ENCODE measurements at places on chromosomes 4 and X.

- no peak for DNase-seq
Observed at GRCh38 chr4:42543762-42544161, 113.1 kb downstream of the ATP8A1 start.

DNA sequence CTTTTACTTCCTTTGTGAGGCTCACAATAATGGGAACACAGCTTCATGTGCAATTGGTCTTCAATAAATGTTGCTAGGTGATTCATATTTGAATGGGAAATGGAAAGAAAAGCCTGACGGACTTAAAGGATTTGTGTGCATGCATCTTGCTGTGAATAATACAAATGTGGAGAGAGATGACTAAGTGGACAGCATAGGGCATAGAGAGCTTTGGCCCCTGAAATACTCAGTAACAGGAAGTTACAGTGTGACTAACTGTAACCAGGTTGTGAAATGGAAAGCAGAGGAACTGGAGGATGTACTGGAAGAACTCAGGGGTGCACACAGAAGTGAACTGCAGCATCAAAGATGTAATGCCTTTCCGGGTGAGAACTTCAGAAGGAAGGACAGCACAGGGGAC is 206.7 kb downstream of the MGST2 start:
- DNase-seq, result no peak

DNA sequence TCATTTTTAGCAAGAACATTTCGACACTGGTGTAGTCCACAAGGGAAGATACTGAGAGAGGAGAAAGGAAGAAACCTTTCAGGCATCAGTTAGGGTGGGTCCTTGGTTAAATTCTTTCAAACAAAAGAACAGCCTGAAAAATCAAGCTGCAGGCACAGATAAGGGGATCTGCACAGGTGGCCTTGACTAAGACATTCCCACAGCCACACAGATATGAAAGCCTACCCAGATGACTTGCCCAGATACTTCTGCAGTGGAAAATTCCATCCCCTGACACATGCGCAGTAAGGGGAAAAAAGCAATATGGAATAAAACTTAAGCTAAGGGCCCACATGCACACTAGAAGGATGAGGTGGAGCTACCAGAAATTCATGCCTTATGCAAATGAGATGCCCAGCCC is 8.9 kb upstream of the TMEM165 start:
- no peak for DNase-seq

DNA sequence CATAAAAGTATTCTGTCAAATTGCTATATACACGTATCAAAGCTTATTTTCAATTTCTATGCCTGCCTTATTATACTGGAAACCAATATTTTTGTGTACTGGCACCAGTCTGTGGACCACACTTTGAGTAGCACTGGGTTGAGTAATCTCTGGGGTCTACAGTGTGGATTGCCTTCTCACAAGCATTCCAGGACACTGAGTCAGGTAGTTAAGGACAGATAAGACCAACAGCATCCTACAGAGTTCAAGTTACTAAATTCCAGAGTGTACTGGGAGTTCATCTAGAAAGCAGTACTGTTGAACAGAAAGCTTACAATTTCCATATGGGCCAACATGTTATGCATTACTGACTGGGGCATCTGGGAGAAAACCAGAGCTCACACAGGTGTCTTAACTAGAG is 61.8 kb downstream of the VMA21 start:
- DNase-seq, result no peak

DNA sequence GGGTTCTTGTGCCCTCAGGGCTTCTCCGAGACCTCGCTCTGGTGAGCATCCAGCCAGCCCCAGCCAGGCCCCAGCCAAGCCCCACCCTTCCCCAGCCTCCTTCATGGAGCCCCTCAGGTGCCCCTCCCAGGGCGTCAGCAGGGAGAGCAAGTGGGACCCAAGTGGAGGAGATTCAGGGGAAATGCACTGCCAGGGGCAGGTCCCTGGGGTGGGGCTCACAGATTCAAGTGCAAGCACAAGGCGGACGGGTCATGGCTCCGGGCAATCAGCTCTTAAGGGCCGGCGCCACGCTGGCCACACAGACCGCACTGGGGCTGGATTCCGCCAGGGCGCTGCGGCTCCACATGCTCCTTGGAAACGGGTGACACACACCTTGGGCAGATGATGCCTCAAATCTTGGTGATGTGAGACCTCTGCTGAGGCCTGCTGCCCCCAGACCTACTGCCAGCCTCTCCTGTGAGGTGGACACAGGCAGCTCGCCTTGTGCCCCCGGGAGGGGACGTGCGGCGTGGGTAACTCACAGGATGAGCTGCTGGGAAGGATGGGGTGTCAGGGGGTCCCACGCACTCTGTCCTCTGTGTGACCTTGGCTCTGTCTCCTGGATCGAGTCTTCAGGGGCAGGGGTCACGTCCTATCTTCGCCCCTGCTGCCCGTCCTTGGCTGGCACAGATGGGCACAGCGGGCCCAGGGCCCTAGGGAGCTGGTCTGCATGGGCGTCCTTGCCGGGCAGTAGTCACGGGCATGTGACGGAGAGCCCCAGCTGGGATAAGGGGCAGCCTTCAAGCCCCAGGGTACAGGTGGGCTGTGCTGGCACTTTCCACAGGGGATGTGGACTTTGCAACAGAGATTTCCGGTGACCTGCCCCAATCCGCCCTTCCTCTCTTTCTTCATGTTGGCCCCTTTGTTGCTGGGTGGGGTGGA is 17.1 kb downstream of the NAT8L start:
- DNase-seq, result no peak

DNA sequence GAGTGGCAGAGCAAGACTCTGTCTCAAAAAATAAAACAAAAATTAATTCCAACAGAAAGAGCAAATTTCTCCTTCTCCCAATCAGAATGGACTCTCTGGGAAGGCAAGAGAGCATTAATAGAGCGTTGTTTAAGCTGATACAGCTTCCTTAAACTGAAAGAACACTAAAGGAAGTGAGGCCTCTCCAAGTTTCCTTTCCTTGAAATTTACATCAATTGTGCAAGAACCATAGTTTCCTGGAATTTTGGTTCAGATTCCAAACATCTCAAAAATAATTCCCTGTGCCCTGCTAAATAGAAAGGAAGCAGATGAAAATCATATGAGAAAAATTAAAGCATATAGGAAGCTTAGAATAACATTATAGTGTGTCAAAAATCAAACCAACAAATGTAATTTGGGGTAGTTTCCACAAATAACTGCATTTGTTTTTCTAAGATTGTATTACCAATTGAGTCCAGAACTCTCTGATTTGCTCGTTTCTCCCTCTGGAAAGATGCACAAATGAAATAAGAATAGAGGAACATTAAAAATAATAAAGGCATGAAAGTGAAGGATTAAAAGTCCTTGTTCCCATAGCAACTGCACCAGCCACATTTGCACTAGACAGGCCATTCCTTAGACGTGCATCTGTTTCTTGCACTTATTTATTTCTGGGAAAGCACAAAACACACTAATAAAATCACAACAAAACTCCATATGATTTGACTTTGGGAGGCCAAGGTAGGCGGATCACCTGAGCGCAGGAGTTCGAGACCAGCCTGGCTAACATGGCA is 3.7 kb upstream of the FAM241A start:
- DNase-seq, result no peak

DNA sequence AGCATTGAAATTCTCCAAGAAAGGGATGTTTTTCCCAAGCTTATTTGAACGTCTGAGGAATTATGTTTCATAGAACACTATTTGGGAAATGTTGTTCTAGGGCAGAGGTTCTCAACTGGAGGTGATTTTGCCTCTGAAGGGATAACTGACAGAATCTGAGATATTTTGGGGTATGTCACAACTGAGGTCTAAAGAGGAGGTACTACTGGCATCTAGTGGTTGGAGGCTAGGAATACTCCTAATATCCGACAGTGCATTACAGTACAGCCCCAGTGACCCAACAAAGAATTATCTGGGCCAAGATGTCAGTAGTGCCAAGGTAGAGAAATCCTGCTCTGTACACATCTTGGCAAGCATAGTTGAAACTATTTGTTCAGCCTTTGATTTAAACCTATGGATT is 6.4 kb downstream of the HSPA4L start:
- no peak for DNase-seq

DNA sequence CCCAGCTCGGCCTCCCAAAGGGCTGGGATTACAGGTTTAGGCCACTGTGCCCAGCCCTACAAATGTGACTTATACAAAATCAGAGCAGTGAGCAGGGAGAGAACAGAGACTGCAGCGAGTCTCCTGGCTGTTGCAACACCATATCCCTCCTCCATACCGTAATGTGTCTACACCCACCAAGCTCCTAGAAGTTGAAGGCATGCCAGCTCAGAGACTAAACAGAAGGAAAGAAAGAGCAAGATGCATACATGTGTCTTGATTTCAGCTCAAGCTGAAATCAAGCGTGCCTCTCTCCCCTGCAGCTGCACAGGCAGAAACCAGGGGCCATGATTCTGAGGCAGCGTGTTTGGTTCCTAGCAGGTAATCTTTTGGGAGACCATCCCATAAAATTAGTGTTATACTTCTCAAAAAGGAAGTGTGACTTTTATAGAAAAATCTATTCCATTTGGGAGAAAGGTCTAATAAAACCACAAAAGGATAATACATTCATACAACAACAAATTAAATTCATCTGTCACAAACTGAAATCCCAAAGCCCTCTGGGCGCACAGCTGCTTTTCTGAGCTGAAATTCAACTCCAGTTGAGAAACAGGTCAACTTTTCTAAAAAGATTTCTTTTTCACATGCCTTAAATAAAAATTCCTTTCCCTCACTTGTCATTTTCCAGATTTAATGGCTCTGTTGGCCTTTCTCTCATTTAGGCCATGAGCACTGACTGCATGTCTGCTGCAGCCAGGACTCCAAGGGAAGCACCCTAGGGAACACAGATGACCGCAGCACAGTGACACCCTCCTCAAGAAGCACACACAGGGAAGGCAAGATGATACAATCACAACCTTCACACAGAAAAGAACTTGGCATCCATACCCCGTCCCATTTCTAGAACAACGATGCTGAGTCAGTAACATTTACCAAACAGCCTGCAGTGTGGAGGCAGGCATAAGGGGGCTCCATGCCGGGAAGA is 34.4 kb downstream of the AFAP1 start:
- DNase-seq, result no peak

DNA sequence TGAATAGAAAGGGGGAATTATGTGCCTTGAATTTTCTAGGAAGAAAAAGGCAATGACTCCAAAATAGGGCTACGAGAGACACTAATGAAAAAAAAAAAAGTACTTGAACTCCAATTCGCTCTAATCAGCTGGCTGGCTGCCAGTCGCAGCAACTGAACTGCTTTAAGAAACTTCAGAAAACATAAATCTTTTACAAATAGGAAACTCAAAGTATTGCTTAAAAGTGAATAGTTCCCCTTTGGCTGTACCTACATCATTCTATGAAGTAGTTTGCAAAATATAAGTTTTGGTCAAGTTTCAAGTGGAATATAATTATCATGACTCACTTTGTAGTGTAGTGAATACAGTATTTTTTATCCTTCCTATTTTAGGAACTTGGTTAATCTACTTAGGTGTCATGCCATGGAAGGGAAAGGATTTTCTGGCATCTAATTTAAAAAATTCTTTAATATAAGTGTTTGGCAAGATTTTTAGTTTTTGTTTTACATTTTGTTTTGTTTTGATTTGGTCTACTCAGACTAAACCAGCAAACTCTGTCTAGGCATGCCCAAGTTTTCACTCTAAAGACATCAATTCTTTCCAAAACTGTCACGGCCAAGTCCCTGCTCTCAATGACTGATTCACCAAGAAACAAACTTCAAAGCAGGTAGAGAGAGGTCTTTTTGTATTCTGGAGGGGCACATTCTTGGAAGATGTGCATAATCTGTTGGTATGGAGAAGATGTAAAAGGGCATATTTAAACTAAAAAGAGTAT is 382.4 kb upstream of the GALNT7 start:
- no peak for DNase-seq

DNA sequence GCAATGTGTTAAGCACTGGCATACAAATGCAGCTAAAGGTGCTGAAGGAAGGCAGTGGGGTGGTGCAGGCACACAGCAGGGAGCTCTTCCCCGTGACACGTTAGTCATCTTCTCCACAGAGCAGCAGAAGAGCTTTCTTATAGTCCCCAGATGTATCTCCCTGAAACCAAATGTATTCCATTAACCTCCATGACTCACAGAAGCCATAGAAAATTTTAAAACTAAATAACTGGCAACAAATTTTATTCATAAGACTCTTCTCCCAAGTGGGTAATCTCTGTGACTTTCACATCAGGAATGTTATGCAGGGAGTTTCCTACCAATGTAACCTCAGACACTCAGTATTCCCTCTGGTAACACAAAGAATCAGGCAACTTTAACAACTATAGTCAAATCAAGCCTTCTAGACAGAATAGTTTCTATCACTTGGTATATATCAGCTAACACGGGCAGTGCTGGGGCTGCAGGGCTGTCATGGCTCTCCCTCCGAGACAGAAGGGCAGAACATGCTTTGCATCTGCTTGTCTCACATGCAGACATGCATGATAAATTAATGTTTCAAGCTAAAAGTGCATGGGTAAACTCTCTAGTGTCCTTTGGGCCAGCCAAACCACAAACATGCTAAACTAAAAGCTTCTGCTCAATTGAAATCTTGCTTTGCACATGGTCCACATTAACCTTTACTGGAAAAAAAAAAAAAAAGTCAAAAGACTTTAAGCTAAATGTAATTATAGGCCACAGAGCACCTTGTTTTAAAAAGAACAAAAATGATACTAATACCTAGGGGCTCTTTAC is 28.2 kb downstream of the ANXA5 start:
- no peak for DNase-seq

GRCh38 chr4:1028574-1029220 is 17.3 kb downstream of the FGFRL1 start:
- no peak for DNase-seq

DNA sequence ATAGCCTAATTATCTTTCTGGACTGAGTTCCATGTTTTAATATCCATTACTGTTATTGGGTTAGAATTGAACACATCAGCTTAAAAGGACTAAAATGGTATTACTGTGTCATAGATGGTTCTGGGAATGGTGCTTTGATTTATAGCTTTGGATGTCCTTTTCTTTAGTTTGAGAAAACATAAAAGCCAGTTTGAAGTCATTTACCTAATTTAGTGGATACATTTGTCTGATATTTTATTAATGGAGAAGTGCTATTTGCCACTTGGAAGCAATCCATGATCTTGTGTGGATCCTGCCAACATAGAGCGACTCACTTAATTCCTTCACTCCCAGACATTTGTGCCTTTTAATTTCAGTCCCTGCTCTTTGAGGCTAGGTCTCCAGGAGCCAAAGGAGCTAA is 212.4 kb upstream of the PACRGL start:
- no peak for DNase-seq

DNA sequence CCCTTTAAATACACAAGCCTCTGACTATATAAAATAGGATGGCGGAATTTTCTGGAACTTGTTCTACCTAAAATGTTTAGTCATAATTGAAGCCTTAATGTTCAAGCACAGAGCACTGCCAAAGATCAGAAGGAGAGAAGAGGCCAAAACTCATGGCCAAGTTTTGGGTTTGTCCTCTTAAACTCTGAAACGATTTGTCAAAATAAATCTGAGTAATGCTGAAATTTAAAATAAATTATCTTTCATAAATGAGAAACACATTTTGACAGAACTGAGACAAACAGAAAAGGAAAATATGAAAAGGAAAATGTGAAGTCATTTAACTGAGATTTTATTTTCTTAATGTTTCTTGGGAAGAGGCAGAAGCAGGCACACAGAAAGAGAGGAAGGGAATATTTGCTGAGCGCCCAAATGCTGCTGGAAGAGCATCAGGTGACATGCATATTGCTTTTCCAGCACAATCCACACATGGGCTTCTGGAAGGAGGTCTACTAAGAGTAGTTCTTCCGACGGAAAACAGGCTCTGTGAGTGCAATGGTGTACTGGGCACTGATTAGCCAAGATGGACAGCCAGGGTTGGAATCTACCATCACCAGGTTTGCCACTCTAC is 47.4 kb upstream of the ZNF518B start:
- no peak for DNase-seq

- no peak for DNase-seq
Observed at GRCh38 chr4:55410431-55410830, 14.7 kb downstream of the TMEM165 start.

GRCh38 chr4:11632025-11632424 is 203.3 kb upstream of the HS3ST1 start:
- no peak for DNase-seq

Measured in stimulated activated CD8-positive, alpha-beta memory T cell treated with anti-CD3 and anti-CD28 coated beads, Interleukin-4, amount 100 ng/mL, for 1 hour (primary cell).